ENCODE measurements at places on chromosomes 2 and 18.

DNA sequence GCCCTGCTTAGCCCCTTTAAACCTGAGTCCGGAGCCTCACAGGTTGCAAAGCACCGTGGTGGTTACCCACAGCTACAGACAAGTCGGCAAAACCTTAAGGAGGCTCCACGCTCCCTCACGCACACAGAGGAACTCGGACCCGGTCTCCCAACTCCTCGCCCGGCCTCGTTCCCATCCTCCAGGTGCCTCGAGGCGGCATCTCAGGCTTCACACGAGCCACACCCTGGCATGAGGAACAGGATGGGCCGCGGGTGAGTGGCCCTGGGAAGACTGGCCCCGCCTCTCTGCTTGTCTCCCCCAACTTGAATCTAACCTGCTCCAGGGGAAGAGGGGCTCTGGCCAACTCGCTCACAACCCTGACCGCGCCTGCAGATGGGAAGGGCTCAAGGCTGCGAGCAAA lies 97.4 kb downstream of the EIPR1 start:
- DNase-seq = no peak

DNA sequence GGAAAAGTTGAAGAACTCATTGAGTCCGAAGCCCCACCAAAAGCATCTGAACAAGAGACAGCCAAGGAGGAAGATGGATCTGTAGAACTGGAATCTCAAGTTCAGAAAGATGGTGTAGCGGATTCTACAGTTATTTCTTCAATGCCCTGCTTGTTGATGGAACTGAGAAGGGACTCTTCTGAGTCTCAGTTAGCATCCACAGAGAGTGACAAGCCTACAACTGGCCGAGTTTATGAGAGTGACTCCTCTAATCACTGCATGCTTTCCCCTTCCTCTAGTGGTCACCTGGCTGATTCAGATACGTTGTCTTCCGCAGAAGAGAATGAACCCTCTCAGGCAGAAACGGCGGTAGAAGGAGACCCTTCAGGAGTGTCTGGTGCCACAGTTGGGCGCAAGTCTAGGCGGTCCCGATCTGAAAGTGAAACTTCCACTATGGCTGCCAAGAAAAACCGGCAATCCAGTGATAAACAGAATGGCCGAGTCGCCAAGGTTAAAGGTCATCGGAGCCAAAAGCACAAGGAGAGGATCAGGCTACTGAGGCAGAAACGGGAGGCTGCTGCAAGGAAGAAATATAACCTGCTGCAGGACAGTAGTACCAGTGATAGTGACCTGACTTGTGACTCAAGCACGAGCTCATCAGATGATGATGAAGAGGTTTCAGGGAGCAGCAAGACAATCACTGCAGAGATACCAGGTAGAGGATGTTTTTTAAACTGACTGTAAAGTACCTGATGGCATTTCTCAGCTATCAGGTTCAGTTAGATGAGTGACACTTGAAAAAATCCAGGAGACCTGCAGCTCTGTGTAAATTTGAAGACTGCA lies 111.9 kb downstream of the HAUS1 start:
- DNase-seq = no peak

DNA sequence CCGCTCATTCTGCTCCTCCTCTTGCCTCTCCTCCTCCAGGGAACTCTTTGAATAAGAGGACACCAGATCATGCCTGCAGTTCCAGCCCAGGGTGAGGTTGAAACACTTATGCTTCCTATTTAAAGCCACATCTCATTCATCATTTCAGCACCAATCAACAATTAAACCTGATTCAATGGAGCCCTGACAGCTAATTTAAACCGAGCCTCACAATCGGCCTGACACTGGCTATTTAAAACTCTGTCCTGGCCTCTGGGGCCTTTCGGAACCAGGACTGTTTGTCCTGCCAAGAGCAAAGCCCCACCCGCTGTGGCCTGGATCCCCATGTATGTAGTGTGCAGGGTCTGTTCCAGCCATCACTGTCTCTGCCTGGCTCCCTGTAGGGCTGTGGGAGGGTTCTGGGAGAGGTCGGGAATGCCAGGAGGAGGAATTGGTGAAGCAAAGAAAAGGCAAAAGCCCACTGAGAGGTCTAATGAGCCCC lies 97.4 kb downstream of the MCFD2 start:
- peak; percentile 32 for DNase-seq

GRCh38 chr2:236663287-236664101 lies 93.9 kb downstream of the ACKR3 start:
- DNase-seq = peak; percentile 91

DNA sequence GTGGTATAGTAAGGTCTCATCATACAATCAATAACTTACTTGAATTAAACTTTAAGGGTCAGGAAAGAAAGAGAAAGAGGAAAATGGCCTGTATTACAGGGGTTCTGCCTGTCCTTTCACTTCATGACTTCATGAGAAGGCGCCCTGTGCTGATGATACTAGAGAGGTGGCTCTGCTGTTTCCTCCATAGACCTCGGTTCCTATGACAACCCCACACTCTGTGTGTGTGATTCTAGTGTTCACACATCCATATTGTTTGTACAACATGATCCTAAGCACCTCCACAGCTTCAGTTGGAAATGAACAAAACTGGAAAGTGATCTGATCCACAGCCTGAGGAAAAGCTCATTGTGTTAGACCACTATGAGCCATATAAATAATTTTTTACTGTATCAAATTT lies 7.0 kb upstream of the REEP1 start:
- no peak for DNase-seq

- DNase-seq = no peak
These were observed 59.4 kb upstream of the RPE start for GRCh38 chr2:209942936-209943605.

DNA sequence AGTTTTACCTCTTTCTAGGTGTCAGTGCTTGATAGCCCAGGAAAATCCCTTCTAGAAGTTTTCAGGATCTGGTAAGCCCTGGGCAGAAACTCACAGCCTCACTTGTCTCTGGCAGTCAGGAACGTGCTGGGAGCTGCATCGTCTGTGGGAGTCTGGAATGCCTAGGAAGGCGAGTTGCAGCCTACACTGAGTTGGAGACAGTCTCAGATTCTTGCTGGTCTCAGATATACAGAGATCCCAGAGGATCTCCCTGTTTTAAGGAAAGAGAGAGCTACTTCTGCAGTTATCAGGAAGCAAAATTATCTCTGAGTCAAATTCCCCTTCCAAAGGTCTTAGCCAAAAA lies 104.4 kb upstream of the CDC42EP3 start:
- DNase-seq = peak; percentile 52

DNA sequence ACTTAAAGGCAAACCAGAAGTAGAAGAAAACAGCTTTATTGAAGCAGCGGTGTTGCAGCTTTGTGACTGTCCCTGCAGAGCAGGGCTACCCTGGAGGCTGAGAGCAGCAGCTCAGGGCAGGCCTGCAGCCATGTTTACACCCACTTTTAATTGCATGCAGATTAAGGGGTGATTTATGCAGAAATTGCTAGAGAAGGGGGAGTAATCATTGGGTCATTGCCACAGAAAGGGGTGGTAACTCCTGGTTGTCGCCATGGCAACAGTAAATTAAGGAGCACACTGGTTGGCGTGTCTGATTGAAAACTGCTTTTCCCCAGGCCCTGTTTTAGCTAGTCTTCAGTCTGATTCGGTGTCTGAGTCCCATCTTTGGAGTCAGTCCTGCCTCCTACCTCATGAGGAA lies 195.4 kb upstream of the HDAC4 start:
- no peak for DNase-seq

GRCh38 chr2:173153301-173153885 lies 77.7 kb downstream of the MAP3K20 start:
- no peak for DNase-seq

- no peak for DNase-seq
These were observed 199.9 kb downstream of the BCL2 start for GRCh38 chr18:63119647-63120046.

- DNase-seq = no peak
These were observed 17.3 kb downstream of the DGKD start for GRCh38 chr2:233371641-233372040.

GRCh38 chr18:50621366-50621765 lies 61.5 kb downstream of the MAPK4 start:
- DNase-seq = no peak

GRCh38 chr2:227406177-227407031 lies 18.7 kb upstream of the SCYGR1 start:
- DNase-seq = peak; percentile 79

GRCh38 chr2:950080-950966 lies at the start of gene SNTG2:
Gene SNTG2, plus strand, starts transcription at chr2:950849. Its CDS starts 148 bp downstream, at chr2:950997.
- peak; percentile 56 for DNase-seq

DNA sequence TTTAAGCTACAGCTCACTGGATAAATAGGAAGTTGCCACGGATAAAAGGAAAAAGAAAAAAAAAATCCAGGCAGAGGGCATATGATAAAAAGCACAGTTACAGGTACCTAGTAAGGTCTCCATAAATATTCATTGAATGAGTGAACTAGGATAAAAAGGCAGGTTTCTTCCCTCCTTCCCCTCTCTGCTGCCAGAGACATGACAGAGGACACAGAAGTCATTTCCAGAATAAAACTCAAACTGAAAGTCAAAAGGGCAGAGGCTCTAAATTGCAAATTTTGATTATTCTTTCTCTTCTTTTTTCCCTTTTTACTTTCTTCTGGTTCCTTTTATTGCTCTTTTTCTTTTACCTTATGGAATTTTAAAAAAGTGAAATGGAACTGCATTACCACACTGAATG lies 7.7 kb downstream of the CD302 start:
- no peak for DNase-seq

GRCh38 chr2:177460973-177461585 lies 68.5 kb downstream of the AGPS start:
- DNase-seq = no peak

- no peak for DNase-seq
These were observed 165.5 kb downstream of the HDAC4 start for GRCh38 chr2:239235311-239235710.

DNA sequence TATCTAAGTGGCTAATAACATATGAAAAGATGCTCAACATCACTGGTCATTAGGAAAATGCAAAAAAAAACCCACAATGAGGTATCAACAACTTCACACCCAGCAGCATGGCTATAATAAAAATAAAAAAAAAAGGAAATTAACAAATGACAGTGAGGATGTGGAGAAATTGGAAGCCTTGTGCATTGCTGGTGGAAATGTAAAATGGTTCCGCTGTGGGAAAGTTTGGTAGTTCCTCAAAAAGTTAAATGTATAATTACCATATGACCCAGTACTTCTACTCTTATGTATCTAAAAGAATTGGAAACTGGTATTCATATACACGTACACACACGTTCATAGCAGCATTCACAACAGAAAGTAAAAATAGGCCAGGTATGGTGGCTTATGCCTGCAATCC lies 15.5 kb upstream of the CACNB4 start:
- no peak for DNase-seq

DNA sequence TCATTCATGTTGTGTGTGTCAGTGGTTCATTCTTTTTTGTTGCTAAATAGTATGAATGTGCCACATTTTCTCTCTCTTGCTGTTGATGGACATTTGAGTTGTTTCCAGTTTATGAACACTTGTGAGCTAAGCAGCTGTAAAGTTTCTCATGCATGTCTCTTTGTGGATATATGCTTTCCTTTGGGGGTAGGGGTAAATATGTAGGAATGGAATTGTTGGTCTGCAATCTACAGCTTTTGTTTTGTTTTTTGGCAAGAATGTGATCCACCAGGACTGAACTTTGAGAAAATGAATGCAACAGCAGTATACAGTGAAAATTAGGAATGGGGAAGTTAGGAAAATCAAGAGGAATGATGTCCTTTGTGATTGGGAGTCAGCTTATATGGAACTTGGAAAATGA lies 226.3 kb downstream of the CDCA7 start:
- no peak for DNase-seq

DNA sequence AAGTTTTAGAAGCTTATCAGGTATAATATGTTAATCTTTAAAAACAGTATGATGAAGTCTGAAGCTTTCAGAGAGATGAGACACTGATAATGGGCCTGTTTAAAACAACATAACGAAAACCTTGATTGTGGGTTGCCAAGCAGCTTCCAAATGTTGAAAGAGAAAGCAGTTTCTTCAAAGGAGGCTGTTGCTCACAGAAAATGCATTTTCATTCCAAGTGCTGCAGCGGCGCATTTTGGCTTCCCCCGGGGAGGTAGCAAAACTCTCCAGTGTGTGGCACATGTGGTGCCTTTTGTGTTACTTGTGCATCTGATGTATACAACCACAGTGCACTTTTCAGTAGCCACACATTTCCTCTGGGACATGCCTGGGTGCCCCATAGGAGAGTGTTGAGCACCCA lies 66.1 kb downstream of the TMEFF2 start:
- no peak for DNase-seq

DNA sequence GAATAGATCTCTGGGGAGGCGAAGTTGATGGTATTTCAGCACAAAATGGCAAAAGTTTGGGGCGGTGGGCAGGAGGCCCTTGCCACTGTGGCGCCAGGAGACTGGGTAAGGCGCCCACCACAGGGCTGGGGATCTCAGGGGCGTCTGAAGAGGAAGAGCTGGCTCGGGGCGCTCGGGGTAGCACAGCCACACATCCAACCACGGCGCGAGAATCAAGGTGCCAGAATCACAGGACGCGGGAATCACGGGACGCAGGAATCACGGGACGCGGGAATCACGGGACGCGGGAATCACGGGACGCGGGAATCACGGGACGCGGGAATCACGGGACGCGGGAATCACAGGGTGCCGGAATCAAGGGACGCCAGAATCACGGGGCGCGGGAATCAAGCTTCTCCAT lies 174.4 kb downstream of the TMEM18 start:
- DNase-seq = no peak

- peak; percentile 35 for DNase-seq
These were observed 154.7 kb upstream of the HS6ST1 start for GRCh38 chr2:128473175-128474035.

- DNase-seq = no peak
These were observed 78.3 kb downstream of the RNF144A start for GRCh38 chr2:6995391-6996097.

- no peak for DNase-seq
These were observed 38.5 kb downstream of the SPRED2 start for GRCh38 chr2:65393743-65394422.

DNA sequence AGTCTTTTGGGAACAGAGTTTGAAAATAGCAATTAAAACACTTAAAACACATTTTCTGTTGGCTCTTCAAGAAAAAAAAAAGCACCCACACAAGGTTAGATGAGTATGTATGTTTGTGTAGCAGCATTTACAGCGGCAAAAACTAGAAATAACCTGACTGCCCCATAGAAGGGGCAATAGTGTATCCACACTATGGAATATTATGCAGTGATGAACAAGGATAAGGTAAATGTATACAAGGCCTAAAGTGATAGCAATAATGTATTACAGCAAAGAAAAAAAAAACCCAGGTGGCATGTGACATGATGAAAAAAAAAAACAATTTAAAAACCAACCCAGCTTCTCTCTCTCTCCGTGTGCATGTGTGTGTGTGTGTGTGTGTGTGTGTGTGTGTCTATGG lies 34.8 kb downstream of the POLR1A start:
- no peak for DNase-seq
